ENCODE measurements at places on chromosomes 4 and X. TPM values are rescaled to one million over a fixed set of nuclear protein-coding genes. Genes with fewer than 3 reads are reported as not detected.

FAM156B gene
- 12.7 TPM for total RNA-seq

GC gene
- total RNA-seq: not detected

DCAF8L2 gene
- not detected for total RNA-seq

MAGEA4 gene
- total RNA-seq: not detected

SUPT20HL1 gene
- under 0.01 TPM for total RNA-seq

STPG2 gene
- 0.54 TPM for total RNA-seq

ARMCX1 gene
- 19.9 TPM for total RNA-seq

KLB gene
- under 0.01 TPM for total RNA-seq

LRP2BP gene
- total RNA-seq: 0.54 TPM

CCDC158 gene
- not detected for total RNA-seq

CT47A7 gene
- not detected for total RNA-seq

FAM133A gene
- total RNA-seq: 0.27 TPM

CT45A1 gene
- total RNA-seq: not detected

GRCh38 chr4:4974727-4975126 lies 44.5 kb downstream of the CYTL1 start:
- no peak for DNase-seq

GRCh38 chrX:113059714-113060113 lies 219.1 kb upstream of the AMOT start:
- no peak for DNase-seq

GRCh38 chrX:23766650-23767551 lies 16.1 kb upstream of the SAT1 start:
- DNase-seq: no peak

DNA sequence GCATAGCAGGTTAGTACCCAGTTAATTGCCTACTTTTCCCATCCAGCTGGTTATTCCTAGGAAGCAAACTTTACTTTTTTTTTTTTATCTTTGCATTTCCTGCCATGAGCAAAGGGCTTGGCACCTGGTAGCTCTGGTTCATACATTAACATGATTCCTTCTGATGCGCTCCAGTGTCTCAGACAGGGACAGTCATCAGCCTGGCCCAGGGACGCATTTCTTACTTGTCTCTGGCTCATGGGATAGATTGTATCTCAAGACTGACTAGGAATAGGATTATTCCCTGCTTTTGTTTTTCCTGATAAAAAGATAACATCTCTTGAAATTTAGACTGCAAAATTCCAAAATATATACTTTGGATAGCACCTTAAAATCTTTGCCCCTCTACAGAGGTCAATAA lies 571.5 kb upstream of the TENM3 start:
- DNase-seq: no peak

- DNase-seq: peak; percentile 87
These were observed 16.7 kb upstream of the AREG start for GRCh38 chr4:74428276-74428675.

GRCh38 chr4:170111546-170111945 lies 21.8 kb upstream of the AADAT start:
- no peak for DNase-seq

DNA sequence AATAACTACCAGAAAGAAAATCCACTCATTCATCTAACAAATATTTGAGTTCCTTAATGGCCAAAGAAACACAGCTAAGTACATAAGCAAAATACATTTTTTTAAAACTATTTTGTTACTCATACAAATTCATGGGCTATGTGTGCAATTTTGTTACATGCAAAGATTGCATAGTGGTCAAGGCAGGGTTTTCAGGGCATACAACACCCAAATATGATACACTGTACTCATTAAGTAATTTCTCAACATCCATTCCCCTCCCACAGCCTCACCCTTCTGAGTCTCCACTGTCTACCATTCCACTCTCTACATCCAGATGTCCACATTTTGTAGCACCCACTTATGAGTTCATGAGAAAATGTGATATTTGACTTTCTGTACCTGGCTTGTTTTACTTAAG lies 58.2 kb downstream of the BRWD3 start:
- no peak for DNase-seq

GRCh38 chr4:126752126-126752525 lies 880.6 kb upstream of the INTU start:
- DNase-seq: no peak

DNA sequence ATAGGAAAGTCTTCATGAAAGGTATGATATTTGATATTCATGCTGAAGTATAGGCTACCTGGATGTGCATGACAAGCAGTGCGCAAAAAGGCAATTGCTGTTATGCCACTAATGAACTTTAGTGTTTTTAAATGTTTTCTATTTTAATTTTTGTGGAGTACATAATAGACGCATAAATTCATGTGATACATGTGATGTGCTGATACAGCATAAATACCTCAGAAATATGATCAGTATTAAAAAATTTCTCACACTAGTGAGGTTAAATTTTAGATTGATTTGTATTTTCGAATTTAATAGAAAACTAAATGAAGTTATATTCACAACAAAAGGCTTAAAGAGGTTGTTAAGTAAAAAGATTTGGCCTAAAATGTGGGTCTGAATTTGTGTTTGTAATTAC lies 2.2 kb downstream of the UGT2A1 start:
- DNase-seq: no peak

DNA sequence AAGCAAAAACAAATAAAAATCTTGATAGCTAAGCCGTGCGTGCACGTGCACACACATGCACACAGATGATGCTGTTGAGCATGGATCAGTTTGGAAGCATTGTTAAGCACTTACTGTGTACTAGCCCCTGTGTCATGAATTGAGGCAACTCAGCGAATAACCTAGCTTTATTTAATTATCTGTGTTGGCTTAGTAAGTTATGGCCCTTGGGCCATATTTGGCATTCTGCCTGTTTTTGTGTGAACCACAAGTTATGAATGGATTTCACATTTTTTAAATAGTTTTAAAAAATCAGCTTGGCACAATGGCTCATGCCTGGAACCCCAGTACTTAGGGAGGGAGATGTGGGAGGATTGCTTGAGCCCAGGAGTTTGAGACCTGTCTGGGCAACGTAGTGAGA lies 113.6 kb upstream of the CBLL2 start:
- no peak for DNase-seq

- no peak for DNase-seq
These were observed 648.3 kb downstream of the SPRY1 start for GRCh38 chr4:124044867-124045266.

DNA sequence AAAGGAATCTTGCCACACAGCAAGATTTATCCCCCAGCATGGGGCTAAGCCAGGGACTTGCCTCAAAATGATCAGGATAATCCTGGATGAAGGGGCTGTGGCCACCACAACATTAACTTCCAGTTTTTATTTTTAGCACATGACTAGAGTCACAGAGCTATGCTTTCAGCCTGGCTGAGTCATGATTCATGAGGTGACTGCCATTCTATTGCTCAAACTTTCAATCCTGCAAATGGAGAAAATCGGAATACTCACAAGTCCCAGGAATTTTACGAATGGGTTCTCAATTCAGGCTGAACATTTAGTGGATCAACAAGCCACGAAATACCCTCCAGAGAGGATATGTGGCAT lies 70.7 kb upstream of the HPGD start:
- DNase-seq: no peak

DNA sequence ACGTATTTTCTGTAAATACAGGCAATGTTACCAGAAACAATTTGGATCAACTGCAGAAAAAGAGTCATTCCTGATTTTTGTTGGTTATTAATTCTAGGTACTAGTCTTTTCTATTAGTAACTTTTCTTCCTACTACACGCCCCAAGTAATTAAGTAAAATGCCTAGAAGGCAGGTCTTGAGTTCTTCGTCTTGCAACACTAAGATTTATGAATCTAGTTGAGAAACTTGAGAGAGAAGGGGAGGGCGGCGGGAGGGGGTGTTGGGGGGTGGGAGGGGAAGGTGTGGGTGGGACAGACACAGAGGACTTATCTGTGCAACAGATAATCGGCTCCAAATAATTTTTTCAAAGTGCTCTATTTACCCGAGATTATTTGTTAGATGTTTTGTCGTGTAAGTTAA lies 3.0 kb downstream of the RAP2C start:
- DNase-seq: no peak

GRCh38 chrX:331825-332495 lies 13.4 kb upstream of the GTPBP6 start:
- no peak for DNase-seq

DNA sequence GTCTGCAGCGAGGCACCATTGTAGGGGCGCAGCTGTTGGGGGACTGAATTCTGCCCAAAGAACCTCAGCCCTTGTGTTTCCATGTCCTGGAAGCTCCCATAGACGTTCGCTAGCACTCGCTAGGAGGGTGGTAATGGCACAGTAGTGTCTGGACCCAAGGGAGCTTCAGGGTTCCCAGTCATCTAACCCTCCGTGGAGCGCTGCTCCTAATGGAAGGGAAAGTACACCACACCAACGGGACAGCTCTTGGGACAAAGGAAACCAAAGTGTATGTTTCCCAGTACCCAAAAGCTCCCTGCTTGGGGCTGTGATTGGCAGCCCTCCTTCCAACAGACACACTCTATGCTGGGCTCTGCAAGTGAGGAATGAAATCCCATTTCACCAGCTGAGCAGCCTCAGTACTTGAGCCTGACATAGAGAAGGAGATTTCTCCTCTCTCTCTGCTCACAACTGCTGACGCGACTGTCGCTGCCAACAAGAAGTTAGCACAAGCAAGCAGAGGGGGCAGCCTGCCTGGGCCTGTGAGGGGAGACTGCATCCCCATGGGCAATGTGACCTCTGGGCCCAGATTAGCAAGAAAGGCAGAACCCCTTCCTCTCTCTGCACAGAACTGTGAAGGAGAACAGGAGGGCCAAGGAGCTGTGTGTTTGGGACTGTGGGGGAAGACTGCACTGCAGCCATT lies 67.6 kb upstream of the SMARCAD1 start:
- DNase-seq: no peak

DNA sequence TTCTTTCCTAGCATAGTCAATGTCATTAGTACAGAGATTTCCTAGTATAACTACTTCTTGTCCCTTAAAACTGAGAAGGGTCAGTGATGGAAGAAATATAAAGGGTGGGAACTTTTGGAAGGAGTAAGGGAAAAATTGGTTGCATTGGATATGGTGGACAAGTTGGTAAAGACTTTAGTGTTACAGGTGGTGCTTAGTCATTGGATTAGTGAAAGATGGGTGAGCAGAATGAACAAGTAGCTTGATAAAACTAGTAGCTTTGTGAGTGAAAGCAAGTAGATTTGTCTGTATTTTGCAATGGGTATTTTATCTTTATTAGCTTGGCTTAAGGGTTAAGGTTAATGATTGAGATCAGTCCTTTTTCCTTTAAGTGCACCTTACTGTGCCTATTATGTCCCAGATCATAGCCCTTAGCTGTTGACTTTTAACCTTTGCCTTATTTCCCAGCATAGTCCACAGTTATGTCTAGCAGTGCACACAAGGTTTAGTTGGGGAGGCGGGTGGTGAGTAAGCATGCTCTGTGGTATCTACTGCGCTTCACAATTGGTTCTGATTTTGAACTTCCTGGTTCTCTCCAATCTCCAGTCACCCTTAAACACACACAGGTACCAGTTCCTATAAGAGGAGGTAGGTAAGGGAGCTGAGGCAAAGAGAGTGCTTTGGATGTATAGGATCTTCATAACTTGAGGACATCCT lies 9.5 kb downstream of the WDR44 start:
- DNase-seq: no peak

DNA sequence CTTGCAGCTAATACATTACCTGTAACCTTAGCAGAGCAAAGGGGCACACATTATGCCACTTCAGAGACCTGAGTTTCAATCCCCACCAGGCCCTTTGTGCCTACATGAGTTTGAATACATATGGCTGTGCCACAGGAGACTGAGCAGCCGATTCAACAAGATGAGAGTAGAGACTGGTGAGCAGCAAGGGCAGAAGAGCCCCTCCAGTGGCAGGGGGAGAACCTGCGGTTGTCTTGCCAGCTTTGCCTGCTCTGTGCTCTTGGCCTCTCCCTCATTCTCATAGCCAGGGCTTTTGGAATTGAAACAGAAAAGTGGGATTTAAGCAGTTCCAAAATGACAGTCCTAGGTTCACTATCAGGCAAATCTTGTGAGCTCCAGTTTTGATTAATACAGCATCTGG lies 52.3 kb upstream of the CLNK start:
- DNase-seq: no peak

DNA sequence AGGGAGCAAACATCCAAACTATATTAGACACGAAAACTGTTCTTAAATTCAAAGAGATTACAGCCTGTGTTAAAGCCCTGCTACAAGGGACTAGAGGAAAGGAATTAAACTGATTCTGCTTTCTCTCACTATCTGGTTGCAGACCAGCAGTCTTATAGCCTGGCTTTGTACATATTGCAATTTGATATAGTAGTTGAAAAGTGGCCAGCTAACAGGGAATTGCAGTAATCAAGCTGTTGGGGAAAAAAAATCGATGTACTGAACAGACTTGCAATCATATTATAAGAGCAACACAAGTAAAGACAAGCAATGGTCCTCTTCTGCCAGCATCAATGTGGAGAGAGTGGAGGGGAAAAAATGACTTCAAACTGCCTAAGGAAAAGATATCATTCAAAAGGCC lies 364.4 kb upstream of the EPHA5 start:
- no peak for DNase-seq

GRCh38 chrX:75155827-75156525 lies at the start of gene ABCB7:
TSS of gene ABCB7 (minus strand) at chrX:75156283. CDS start at chrX:75156272, 11 bp downstream.
- DNase-seq: peak; percentile 18

- no peak for DNase-seq
These were observed 460.4 kb downstream of the RAPGEF2 start for GRCh38 chr4:159563257-159563656.

DNA sequence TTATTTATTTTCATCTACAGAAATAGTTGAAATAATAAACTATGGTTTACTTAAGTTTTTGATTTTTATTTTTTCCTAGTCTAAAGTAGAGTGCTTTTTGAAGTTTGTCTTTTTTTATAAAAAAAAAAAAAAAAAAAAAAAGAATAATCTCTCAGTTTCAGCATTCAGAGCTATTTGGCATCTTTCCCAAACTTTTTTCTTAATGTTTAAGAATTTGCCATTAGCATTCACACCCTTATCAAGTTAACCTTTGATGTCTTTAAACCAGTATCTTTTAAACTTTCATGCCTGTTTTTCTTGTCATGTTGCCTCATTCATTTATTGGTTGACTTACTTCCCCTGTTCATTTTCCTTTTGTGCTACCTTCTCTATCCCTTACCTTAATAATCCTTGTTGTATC lies 60.9 kb upstream of the FHDC1 start:
- no peak for DNase-seq

- no peak for DNase-seq
These were observed 235.1 kb downstream of the PPARGC1A start for GRCh38 chr4:23654791-23655190.

GRCh38 chrX:38864165-38864564 lies 62.9 kb downstream of the MID1IP1 start:
- no peak for DNase-seq

- DNase-seq: no peak
These were observed 6.0 kb downstream of the FRG2 start for GRCh38 chr4:190020790-190021717.

DNA sequence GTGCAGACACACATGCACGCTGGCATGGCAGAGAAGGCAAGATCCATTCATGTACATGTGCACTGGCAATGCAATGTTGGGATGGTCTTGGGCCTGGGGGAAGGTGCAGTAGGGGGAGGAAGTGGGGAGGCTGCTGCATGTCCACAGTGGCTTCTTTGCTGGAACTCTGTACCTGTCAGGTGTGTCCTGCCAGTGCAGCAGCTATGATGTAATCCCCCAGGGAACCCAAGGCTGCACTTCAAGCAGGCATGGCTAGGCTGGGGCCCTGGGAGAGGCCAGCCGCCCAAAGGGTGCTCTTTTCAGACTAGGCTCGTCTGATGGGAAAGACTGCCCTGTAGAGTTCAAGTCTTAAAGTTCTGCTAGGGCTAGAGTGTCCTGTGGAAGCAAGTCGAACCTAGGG lies 1304.0 kb downstream of the FAM133A start:
- DNase-seq: no peak

Measured in hematopoietic multipotent progenitor cell (in vitro differentiated cells).